Right ventricle myocardium superior (tissue), 1 donor: ENCODE measurements at places on chromosomes 16 and 17.

DNA sequence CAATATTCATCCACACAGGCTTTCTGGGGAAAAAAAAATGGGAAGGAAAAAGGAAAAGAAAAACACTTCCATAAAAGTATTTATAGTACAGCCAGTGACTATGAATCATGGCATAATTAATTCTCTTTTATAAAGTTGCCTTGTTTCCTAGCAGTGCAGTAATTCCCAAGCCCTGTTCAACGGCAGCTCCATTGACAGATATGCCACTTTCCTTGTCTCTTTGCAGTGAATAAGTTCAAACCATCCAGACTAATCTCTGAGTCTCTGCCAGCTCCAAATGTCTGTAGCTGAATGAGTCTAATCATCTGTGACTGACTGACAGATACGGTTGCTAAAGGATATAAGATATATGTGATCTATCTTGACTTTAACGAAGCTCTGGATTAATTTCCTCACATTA lies 52.9 kb upstream of the KCNJ16 start:
- no peak for DNase-seq

DNA sequence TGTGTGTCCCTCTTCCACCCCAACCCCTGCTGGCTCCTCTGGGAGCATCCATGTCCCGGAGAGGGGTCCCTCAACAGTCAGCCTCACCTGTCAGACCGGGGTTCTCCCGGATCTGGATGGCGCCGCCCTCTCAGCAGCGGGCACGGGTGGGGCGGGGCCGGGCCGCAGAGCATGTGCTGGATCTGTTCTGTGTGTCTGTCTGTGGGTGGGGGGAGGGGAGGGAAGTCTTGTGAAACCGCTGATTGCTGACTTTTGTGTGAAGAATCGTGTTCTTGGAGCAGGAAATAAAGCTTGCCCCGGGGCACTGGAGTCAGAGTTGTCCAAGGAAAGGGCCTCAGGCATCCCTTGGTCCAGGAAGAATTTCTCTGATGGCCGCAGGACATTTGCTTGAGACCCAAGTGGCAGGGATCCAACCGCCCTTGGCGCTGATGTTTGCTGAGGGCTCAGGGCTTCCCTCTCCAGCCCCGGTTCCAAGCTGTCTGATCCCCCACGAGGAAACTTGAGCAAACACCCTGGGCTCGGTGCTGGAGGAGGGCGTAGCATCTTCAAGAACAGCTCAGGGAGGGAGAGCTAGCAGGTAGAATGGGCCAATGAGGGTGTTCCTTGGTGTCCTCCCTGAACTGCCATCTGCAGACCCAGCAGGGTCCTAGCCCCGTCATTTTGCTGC lies 4.5 kb downstream of the NXPH3 start:
- DNase-seq: no peak

DNA sequence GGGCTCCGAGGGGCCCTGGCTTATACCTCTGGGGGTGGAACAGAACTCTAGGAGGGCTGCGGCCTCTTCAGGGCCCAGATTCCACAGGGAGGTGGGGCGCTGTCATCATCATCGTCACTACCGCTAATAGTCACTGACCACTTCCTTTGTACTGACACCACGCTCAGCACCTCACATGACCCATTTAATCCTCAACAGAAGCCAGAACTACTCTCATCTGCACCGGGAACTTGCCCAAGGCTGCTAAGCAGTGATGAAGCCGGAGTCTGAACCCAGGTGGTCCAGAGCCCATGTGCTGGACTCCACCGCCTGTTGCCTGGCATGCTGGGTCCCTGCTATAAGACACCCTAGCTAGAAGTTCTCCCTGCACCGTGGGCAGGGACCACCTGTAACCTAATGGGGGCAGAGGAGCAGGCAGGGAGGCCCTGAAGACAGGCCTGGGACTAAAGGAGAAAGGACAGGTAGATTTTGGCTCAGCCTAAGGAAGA lies 12.0 kb downstream of the UNC13D start:
- DNase-seq: no peak

DNA sequence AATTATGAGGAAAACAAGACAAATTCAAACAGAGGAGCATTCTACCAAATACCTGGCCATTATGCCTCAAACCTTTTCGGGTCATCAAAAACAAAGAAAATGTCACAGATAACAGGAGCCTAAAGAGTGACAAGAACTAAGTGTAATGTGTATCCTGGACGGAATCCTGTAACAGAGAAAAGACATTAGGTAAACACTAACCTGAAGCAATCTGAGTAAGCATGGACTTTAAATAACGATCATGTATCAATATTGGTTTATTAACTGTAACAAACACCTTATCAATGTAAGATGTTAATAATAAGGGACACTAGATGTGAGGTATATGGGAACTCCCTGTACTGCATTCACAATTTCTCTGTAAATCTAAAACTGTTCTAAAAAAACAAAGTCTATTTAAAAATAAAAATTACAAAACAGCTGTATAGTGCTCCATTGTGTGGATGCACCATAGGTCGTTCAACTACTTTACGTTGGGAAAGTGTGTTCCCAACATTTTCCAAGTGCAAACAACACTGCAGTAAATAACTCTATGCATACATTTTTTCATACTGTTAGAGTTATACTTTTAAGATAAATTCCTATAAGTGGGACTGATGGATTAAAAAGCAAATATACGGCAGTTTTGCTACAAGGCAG lies 14.8 kb downstream of the CMC2 start:
- no peak for DNase-seq

GRCh38 chr17:61352408-61352770 lies 47.3 kb upstream of the TBX2 start:
- no peak for DNase-seq

GRCh38 chr17:74748529-74749278 lies at the start of gene NHERF1:
TSS of gene NHERF1 (plus strand) at chr17:74748628. CDS start at chr17:74748847, 219 bp downstream.
- DNase-seq: peak; percentile 97

- no peak for DNase-seq
Observed at GRCh38 chr16:27189335-27189972, 13.9 kb upstream of the KDM8 start.
